ENCODE measurements at places on chromosomes 7 and 10.
A peak's percentile ranks its signal among the peaks of the same experiment; 100 is the strongest.

- DNase-seq, result no peak
Observed at GRCh38 chr7:142442396-142442795, 184.5 kb upstream of the PRSS58 start.

DNA sequence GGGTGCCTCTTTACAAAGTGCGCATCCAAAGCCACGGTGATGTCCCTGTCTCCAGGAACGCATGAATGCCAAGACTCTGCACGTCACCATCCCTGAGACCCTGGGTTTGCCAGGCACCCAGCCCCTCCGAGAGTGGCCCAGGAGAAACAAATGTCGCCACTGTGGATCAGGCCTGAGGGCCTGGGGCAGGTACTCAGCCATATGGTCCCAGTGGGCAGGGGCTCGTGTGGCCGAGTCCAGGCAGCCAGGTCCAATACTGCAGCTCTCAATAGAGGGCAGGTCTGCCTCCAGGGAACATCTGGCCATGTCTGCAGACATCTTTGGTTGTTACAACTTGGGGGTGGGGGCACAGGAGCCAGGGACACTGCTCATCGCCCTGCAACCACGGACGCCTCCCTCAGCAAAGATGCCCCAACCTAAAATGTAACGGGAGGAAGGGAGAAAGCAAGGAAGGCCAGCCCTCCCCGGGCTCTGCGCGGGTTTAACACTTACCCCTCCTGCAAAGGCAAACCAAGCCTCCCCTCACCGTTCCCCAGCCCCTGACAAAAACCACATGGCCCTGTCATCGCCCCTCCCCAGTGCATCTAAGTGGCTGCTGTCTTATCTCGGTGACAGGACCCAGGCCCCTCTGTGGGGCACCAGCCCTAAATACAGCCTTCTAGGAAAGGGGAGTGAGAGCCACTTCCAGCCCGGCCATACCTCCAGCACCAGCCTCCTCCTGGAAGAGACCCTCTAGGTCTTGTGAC lies 10.3 kb upstream of the PAPOLB start:
- DNase-seq, result no peak

- no peak for DNase-seq
Observed at GRCh38 chr7:150382123-150382843, 3.2 kb downstream of the ZNF775 start.

GRCh38 chr10:23157691-23158369 lies 34.3 kb upstream of the PTF1A start:
- DNase-seq, result no peak

DNA sequence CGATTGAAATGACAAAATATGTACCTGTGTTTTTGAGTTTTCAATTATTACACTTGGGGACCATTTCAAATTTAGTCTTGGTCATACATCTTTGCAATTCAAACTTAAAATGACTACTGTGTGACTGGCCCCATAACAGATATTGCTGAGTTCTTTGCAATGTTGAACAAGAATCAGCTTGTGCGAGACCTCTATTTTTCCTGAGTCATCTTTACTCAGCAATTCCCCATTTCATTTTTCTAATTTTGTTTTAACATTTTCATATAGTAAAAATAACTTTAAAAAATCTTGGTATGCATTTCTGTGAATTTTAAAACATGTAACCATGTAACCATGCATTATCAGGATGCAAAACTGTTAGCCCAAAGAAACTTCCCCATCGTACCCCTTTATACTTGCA lies 678.1 kb downstream of the ANKRD7 start:
- no peak for DNase-seq

GRCh38 chr7:85023066-85023712 lies 163.7 kb downstream of the SEMA3D start:
- no peak for DNase-seq

GRCh38 chr10:124221356-124222317 lies 128.2 kb upstream of the CHST15 start:
- no peak for DNase-seq

DNA sequence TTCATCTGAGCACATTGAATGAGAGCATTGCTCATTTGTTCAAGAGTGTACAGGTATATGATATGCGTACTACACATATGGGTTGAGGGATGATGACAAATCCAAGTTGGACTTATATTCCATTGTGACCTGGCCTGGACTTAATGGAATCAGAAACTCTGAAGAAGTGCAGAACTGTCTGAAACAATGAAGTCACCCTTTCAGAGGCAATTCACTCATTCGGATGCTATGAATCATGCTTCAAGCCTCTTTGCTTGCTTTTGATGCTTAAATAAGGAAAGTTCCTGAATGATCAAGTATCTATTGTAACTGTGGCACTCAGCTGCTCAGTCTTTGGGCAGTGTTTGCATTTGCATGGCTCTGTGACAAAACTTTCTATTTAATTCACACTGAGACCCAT lies 93.4 kb downstream of the ZNF365 start:
- no peak for DNase-seq

GRCh38 chr10:78830062-78830975 lies 238.4 kb upstream of the ZMIZ1 start:
- DNase-seq, result no peak

GRCh38 chr7:47400001-47400400 lies 181.9 kb downstream of the TNS3 start:
- no peak for DNase-seq

DNA sequence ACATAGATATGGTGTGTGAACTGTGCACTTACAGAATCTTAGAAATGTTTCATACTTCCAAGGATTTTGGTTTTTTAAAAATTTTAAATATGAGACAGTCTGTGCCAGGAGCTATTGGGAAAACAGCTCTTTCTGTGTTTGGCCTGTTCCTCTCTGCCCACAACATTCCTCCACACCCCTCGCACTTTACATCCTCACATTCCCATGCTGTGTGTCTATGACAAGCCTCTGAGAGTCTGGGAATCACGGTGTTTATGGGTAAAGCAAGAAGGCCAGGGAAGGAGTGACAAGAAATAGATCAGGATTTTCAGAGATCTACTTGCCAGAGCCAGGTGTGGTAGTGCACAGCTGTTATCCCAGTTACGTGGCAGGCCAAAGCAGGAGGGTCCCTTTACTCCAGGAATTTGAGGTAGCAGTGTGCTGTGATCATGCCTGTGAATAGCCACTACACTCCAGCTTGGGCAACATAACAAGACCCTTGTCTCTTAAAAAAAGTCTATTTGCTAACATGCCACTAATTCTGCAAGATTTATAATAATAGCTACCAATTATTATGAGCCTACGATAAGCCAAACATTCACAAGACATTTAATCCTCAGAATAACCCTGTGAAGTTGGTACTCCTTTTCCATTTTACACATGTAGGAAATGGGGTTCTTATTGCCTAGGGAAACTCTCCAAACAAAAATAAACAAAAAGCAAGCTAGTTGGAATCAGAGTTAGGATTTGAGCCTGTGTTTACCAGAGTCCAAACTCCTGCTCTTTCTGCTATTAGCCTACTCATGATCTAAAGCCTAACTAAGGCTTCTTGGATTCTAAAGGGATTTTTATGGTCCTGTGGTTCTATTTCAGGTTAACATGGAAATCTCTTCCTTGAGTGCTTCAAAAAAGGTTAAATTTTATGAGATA lies 168.3 kb upstream of the SP8 start:
- DNase-seq, result no peak

- DNase-seq, result no peak
Observed at GRCh38 chr7:142789441-142789840, 18.7 kb downstream of the PRSS2 start.

- DNase-seq, result no peak
Observed at GRCh38 chr10:77622889-77623291, 14.7 kb downstream of the KCNMA1 start.

- no peak for DNase-seq
Observed at GRCh38 chr7:56537952-56538351, 421.7 kb upstream of the NUPR2 start.

GRCh38 chr7:1649751-1650326 lies 20.2 kb upstream of the ELFN1 start:
- no peak for DNase-seq

- no peak for DNase-seq
Observed at GRCh38 chr7:31020161-31020560, 31.9 kb upstream of the ADCYAP1R1 start.

GRCh38 chr7:5429857-5430611 lies 6.4 kb upstream of the TNRC18 start:
- no peak for DNase-seq

- no peak for DNase-seq
Observed at GRCh38 chr10:71984126-71984808, 20.1 kb downstream of the CHST3 start.

GRCh38 chr10:124353896-124354295 lies 64.8 kb downstream of the OAT start:
- DNase-seq, result no peak

GRCh38 chr10:102674566-102674965 lies 30.3 kb downstream of the TRIM8 start:
- no peak for DNase-seq

DNA sequence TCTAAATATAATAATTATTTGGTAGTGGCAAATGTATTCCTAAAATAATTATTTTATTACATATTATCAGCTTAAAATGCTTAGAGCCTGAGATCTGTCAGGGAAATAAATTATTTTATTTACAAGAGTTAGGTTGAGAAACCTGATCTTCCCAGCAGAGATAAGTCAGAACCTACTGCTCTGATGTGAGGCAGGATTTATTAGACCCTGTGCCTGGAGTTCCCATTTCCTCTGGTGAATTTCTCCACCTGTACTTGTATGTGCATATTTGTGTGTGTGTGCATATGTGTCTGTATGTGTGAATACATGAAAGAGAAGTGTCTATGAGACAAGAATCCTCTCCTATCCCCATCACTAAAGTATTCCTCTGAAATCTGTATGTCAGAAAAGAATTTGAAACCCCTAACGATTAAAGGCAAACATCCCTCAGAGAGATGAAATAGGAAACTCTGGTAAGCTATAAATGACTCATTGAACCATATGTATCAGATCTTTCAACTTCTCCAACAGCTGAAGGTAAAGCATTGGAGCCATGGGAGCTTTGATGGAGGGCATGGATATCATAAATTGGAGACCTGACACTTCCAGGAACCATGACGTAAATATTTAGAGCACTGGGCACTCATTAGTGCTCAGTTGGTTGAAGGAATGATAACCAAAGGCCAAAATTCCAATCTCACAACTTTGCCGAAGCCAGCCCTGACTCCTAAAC lies 190.9 kb downstream of the XPNPEP1 start:
- DNase-seq, result no peak

DNA sequence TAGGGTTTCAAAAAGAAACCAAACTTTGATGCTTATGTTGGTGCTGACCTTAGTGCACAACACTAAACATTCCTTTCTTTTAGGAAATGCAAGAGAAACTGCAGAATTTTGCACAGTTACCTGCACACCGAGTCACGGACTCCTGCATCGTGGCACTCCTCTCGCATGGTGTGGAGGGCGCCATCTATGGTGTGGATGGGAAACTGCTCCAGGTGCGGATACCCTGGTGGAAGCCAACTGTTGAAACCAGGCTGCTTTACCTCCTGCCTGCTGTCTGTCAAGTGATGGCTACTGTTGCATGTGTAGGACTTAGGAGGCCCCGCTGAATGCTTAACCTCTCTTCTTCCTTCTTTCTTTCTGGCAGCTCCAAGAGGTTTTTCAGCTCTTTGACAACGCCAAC lies 11.7 kb downstream of the CASP2 start:
- DNase-seq, result peak; percentile 43

DNA sequence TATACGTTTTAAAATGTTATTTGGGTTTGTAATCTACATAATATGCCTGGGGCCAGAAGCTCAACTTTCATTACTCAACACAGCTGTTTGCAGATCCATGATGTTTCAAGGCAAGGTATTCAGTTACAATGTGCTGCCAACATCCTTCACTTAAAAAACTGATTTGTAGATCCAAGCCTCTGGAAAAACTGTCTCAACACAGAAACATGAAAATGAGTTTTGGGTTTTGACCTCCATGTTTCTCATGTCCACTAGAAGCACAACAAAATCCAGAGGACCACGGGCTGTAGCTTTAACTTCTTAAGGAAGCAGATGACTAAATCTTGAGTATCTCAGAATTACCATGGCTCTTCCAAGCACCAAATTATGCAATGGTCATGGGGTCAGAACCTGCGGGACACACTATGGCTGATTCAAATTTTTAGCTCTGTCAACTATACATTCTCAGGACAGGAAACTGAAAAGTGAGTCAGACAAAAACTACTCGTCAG lies 247.1 kb upstream of the GRB10 start:
- no peak for DNase-seq

- DNase-seq, result no peak
Observed at GRCh38 chr10:98262571-98262970, 5.4 kb downstream of the LOXL4 start.

DNA sequence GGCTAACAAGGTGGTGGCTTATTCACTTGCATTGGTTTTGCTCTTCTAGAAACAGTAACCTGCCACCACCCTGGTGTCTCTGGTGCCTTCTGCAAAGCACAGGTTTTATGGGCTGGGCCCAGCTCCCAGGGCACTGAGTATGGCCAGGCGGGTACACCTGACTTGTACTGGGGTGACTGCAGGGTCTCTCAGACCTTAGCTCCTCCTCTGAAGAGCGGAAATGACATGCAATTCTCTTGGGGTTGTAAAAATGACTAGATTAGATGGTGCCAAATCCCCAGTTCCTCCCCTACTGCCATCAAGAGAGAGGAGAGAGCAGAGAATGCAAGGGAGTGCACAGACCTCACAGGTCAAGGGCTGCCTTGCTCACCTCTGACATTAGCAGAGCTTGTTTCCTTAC lies 14.7 kb downstream of the ESYT2 start:
- DNase-seq, result no peak

- DNase-seq, result no peak
Observed at GRCh38 chr10:78703593-78703992, 365.2 kb upstream of the ZMIZ1 start.

GRCh38 chr7:1092806-1093501 lies 5.0 kb downstream of the GPER1 start:
- DNase-seq, result no peak

- no peak for DNase-seq
Observed at GRCh38 chr10:96758423-96758822, 38.1 kb upstream of the PIK3AP1 start.

- no peak for DNase-seq
Observed at GRCh38 chr7:8618441-8619070, 185.1 kb downstream of the NXPH1 start.

All from stimulated activated CD4-positive, alpha-beta T cell treated with anti-CD3 and anti-CD28 coated beads, TNF-alpha, amount 100 ng/mL, for 1 hour (primary cell).